ENCODE measurements at places on chromosomes 11 and 22.

GRCh38 chr11:36672815-36673450, 74.9 kb upstream of the RAG2 start:
- DNase-seq, result peak; percentile 26

DNA sequence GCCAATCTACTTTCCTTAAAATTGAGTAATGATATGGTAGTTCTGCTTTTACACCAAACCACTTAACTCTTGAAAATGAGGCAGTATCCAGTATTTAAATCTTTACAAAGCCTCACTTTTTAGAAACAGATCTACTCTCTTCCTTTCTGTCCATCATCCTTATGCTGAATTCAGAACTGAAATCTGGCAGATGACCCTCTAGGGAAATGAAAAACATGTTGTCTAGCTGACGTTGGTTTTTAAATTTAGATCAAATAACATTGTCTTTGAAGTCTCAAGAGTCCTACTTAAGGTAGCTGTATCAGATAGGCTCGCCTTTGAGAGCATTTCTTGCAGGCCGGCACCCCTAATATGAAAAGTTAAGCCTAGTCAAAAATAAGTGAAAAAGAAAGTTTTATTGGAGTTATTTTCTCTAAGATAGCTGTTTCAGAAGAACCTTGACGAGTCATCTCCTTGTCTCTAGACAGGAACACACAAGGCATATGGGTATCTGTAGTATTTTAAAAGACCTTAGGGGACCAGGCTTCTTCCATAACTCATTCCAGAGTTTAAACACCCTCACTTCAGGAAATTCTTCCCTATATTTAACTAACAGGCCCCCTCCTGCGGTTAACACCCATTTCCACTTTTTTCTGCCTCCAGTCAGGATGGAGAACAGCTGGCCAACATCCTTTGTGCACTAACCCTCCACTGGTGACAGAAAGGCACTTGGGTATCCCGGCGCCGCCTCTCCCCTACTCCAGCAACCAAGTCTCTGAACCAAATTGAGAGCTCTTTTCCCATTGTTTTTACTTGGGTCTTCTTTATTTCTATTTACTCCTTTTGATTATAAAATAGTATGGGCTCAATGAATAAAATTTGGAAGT, 81.2 kb downstream of the WNT11 start:
- no peak for DNase-seq

GRCh38 chr11:79116600-79116999, 324.2 kb downstream of the TENM4 start:
- DNase-seq, result no peak

- no peak for DNase-seq
Measured at GRCh38 chr11:69862797-69863543, 43.8 kb upstream of the FGF3 start.

DNA sequence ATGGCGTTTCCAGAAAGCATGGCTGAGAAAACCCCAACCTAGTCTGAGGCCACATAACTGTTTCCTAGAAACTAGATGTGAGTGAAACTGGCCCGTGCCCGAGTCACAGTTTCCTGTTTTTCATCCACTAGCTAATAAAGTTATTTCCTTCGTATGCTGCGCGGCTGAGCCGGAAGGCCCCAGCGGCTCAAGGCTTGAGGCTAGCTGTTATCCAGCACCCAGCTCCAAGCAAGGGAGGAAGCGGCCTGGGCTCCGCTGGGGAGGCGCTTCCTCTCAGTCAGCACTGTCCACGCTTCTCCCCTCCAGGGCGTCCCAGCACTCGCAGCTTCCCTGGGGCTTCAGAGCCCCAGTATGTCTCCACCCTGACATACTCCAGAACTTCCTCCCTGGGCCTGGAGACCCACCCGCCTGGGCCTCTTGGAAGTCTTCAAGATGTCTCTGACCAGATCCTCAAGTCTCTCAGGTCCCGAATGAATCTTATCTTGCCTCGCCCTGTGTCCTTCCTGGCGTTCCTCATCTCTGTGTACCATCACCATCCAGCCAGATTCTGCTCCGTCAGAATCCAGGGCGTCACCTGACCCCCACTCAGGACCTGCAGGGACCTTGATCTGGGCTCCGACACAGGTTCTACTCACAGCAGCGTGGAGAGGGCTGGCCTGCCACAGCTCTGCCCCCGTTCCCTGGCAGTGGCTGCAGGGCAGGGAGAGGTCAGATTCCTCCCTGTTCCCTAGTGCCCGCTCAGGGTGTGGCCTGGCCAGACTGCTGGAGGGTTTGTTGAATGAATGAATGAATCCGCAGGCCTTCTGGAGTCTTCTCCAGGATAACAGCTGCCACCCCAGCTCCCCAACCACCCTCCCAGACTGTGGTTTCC, 81.9 kb downstream of the LRRC32 start:
- no peak for DNase-seq

DNA sequence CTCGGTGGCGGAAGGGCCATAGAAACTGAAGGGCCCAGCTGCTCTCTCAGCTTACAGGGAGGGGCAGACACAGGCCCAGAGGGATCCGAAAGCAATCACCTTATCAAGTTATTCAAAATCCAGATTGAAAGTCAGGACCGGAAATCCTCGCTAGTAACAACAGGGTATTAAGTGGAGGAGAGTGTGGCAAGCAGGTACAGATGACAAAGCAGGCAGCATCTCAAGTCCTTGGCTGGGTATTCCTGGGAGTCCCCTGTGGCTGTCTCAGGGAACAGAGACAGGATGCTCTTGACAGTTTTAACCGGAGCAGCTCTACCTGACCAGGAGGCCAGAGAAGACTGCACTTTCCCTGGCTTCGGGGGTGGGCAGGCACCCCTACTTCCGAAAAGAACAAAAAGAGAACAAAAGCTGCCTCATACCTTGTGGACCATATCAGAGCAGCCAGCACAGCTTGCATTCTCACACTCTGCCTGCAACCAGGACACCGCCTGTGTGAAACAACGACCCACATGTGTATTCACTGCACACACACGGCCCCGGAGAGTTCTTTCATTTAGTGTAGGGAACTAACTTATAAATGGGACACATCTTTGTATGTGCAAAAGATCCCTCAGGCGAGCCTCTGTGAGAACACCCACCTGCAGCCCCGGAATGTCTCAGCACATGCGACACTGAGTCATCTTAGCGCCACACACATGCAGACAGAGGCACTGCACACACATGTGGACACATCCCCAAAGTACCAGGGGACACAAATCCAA, 78.3 kb downstream of the MICAL3 start:
- DNase-seq, result no peak

GRCh38 chr22:20130731-20131596, 640 bp upstream of the ZDHHC8 start:
- peak; percentile 57 for DNase-seq
